ENCODE measurements at places on chromosomes 7 and 10. TPM values are rescaled to one million over a fixed set of nuclear protein-coding genes. Genes with fewer than 3 reads are reported as not detected.

GIMAP2 gene
- 5.8 TPM for polyA plus RNA-seq

TMEM130 gene
- polyA plus RNA-seq = 0.22 TPM

ZNF438 gene
- polyA plus RNA-seq = 21.1 TPM

NEUROG3 gene
- polyA plus RNA-seq = not detected

VSTM4 gene
- polyA plus RNA-seq = 5.0 TPM

PUS7 gene
- 3.2 TPM for polyA plus RNA-seq

VAX1 gene
- not detected for polyA plus RNA-seq

SFTPA1 gene
- not detected for polyA plus RNA-seq

TRIM50 gene
- 0.04 TPM for polyA plus RNA-seq

EBLN1 gene
- polyA plus RNA-seq = not detected

RARRES2 gene
- 33.0 TPM for polyA plus RNA-seq

CYP3A7 gene
- not detected for polyA plus RNA-seq

NUTM2A gene
- 0.78 TPM for polyA plus RNA-seq

GRCh38 chr10:7436490-7437100 lies 25.8 kb upstream of the SFMBT2 start:
- no peak for DNase-seq

- DNase-seq = no peak
Measured at GRCh38 chr7:107041097-107041496, 3.4 kb upstream of the PRKAR2B start.

DNA sequence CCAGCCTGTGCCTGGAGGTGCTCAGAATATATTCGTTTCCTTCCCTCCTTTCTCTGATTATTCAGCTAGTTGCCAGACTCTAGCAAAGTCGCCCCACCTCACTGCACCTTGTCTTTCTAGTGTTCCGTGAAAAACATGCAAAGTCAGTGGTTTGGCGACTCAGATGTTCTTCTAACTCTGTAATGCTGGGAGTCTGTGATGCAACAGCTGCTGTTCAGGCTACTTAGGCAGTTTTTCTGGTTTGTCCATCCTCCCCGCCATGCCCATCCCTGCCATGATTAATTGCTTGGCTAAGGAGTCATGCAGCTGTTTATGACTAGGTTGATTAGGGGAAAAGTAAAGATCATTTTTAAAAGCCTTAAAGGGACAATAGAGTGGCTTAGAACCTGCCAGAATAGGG lies 99.4 kb downstream of the MTPN start:
- DNase-seq = no peak

GRCh38 chr10:126732868-126733267 lies 62.4 kb upstream of the C10orf90 start:
- no peak for DNase-seq

GRCh38 chr7:126856691-126857291 lies 395.9 kb downstream of the GRM8 start:
- no peak for DNase-seq

DNA sequence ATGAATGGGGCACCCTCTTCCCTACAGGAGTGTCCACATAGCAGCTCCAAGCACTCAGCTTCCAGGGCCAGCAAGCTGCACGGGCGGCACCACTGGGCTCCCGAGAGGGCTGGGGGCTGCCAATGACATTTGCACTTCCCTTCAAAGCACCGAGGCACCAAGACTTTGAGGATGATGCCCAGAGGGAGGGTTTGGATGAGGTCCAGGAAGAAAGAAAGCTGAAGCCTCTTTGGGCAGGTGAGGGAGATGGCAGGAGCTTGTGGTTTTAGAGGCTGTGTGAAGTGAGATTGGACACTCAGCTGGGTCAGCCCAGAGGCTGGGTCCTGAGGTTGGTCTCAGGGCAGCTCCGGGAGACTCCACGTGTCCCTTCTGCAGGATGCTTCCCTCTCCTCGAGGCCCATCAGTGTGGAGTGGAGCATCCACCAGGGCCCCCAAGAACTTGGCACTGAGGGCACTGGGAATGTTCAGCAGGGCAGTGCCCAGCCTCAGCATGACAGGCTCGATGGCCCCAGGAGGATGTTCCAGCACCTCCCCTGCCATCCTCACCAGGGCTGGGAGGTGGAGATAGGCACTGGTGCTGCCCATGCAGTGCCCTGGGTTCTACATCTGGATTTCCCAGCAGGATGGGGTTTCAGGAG lies 54.9 kb upstream of the IGFBP3 start:
- no peak for DNase-seq

- no peak for DNase-seq
Measured at GRCh38 chr7:132286836-132287235, 289.4 kb downstream of the PLXNA4 start.

GRCh38 chr7:97801108-97801507 lies 69.2 kb downstream of the TAC1 start:
- DNase-seq = no peak

- no peak for DNase-seq
Measured at GRCh38 chr7:23254051-23254681, 7.6 kb downstream of the GPNMB start.

GRCh38 chr10:49762566-49762877 lies 399 bp upstream of the OGDHL start:
- no peak for DNase-seq

- no peak for DNase-seq
Measured at GRCh38 chr7:158748335-158748734, 43.7 kb upstream of the NCAPG2 start.

DNA sequence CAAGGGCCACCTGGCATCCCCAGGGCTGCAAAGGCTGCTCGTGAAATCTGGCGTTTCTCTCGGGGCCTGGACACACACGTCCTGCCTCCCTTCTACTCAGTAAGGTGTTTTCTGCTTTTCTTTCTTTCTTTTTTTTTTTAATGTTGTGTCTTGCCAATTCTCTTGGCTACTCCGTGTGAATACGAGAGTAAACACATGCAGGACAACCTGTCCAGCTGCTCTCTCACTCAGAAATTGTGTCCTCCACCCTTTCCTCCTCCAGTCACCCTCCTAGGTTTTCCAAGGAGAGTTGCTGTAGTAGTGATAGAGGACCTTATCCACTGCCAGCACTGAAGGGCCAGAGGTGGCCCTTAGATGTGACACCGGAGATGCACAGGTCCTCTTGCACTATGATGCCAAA lies 858 bp upstream of the TEX36 start:
- no peak for DNase-seq

GRCh38 chr10:21369697-21370096 lies 155.8 kb downstream of the SKIDA1 start:
- no peak for DNase-seq

GRCh38 chr10:48199580-48200377 lies 74.7 kb downstream of the FRMPD2 start:
- no peak for DNase-seq

- DNase-seq = no peak
Measured at GRCh38 chr7:66100408-66101050, 14.1 kb upstream of the CRCP start.

DNA sequence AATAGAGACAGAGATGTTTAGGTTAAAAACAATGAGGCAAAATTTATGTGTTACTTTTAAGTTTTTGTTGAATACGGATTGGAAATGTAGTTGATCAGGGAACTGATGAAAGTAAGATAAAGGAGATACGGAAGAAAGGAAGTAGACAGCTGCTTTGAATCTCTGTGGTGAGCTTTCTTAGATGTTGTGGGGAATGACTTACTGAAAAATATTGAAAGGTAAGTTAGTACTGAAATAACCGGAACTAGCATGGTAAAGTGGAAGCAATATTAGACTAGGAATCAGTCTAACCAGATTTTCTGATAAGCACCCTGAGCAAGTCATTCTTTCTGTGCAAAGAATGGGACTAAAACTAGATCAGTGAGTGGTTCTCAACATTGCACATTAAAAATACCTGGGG lies 34.8 kb downstream of the LUC7L2 start:
- DNase-seq = no peak

GRCh38 chr7:126838194-126838593 lies 414.5 kb downstream of the GRM8 start:
- no peak for DNase-seq

- DNase-seq = no peak
Measured at GRCh38 chr10:66828957-66829356, 96.9 kb upstream of the LRRTM3 start.

DNA sequence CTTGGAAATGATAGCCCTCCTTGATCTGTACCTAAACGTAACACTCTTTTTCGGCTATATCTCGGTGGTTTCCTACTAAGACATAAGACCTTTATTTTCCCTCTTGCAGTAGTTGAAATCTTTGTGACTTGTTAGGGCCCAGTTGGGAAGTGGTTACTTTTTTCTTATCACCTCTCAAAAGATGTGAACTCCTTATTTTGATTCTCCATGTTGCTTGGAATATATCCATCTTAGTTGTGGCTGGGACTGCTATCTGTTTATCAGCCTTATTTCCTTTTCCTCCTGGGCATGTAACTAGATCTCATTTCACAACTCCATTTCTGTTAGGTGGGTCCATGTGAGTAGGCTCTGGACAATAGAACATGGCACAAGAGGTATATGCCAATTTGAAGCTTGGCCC lies 4.1 kb upstream of the CPED1 start:
- DNase-seq = no peak

DNA sequence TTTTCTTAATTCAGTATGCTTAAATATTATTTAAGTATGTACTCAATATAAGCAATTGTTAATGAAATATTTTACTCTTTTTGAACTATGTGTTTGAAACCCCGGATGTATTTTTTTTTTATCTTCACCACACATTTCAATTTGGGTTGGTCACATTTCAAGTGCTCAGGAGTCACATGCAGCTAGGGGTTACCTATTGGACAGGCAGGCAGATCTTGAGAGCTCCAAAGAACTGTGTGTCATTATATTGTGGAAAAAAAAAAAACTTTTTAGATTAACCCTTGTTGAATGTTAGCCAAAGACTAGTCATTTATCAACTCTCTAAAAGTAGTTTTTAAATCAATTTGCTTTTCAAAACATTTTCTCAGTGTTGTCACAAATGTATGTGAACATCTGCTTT lies 37.2 kb downstream of the IKZF1 start:
- DNase-seq = no peak

GRCh38 chr7:157523371-157523765 lies 186.6 kb downstream of the DNAJB6 start:
- no peak for DNase-seq

DNA sequence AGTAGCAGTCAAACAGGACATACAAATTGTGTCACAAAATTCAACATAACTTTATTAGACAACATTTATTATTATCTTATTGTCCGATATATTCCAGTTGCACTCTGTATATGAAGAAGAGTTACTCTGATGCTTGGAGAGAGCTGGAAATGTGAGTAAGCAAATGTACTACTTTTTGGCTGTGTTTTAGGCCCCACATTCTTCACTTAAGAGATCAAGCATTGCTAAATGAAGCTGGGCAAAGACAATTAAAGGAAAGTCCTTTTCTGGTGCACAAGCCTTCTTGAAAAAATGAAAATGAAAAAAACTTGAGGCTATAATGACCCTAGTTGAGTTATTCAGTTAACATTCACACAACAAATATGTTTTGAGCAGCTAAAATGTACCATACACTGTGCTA lies 26.1 kb downstream of the MYPN start:
- no peak for DNase-seq

- no peak for DNase-seq
Measured at GRCh38 chr10:26573674-26574073, 123.8 kb upstream of the PDSS1 start.

- DNase-seq = no peak
Measured at GRCh38 chr7:90461219-90461618, 8.2 kb upstream of the PTTG1IP2 start.

DNA sequence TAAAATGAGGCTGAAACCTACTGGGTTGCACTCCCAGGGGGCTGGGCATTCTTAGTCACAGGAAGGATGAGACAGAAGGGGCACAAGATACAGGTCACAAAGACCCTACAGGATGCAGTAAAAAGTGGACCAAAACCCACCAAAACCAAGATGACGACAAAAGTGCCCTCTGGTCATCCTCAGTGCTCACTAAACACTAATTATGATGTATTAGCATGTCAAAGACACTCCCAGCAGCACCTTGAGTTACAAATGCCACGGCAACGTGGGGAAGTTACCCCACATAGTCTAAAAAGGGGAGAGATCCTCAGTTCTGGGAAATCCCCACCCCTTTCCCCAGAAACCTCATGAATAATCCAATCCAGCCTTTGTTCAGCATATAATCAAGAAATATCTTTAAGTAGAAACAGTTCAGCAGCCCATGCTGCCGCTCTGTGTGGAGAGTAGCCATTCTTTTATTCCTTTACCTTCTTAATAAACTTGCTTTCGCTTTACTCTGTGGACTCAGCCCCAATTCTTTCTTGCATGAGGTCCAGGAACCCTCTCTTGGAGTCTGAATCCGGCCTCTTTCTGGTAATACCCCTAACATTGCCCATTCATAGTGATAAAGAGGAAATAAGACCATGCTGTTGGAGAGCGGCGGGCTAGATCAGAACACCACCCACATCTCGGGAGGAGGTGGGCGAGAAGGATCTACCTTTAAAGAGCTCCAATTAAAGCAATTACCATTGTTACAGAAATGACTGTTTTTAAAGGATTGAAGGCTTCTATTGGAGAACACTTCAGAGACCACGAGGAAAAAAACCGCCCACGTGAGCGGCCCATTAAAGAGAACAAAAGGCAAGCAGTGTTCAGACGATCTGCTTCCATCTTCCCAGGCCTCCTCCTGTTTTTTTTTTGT lies 170.9 kb downstream of the USP6NL start:
- no peak for DNase-seq

GRCh38 chr7:152000191-152000590 lies 25.3 kb upstream of the GALNT11 start:
- DNase-seq = no peak

DNA sequence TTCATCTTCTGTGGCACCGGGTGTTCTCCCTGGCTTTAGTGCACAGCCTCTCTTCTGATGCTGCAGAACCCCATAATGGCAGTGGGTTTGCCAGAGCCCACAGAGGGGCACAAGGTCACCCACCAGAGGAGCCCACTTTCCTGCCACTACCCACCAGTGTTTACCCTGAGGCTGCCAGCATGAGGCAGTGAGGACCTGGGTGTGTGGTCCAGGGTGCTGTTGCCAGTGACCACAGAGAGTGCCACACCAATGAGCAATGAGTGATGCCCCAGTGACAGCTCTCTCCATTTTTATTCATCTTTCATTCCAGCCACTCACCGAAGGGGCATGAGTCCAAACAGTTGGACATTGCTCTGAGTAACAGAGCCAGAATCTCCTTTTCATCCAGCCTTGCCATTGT lies 34.8 kb downstream of the MTURN start:
- no peak for DNase-seq

DNA sequence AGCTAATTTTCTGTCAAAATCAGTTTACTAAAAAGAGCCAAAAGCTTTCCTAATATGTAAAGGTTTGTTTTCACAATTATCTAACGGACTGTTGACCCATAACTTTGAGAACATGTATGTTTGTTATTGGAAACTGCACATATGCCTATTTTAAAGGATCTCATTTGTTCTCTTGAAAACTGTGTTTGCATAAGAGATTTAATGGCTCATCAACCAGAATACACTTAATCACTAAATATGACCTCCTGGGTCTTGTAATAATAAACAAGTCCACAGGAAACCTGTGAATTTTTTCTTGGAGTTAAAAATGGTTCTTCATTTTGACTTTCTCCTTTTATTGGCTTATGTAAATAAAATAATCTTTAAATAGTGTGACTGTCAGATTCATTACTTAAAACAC lies 48.3 kb upstream of the STEAP1B start:
- no peak for DNase-seq

DNA sequence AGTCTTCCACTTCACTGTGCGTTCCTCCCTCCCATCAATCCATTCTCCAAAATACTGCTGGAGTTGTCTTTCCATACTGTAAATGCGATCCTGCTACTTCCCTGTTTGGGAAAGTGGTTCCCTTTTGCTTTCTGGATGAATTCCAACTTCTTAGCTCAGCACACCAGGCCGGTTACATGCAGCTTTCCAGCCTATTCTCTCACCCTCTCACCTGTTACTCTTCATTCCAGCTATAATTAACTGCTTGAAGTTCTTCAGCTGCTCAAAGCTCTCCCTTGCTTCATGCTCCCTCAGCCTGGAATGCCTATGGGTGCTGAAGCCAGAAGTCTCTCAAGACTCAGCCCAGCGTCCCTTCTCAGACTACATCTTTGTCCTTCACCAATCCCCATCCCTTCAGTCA lies 6.0 kb upstream of the ZNRF2 start:
- DNase-seq = no peak

Measured in heart right ventricle (tissue), 16 donors.